ENCODE measurements at places on chromosomes 12 and 14.

GRCh38 chr12:132603240-132604150, 6.9 kb downstream of the LRCOL1 start:
- DNase-seq: peak; percentile 14

GRCh38 chr12:108442067-108442466, 73.0 kb upstream of the FICD start:
- DNase-seq: no peak

- no peak for DNase-seq
Measured at GRCh38 chr12:32926963-32927362, 30.4 kb upstream of the PKP2 start.

DNA sequence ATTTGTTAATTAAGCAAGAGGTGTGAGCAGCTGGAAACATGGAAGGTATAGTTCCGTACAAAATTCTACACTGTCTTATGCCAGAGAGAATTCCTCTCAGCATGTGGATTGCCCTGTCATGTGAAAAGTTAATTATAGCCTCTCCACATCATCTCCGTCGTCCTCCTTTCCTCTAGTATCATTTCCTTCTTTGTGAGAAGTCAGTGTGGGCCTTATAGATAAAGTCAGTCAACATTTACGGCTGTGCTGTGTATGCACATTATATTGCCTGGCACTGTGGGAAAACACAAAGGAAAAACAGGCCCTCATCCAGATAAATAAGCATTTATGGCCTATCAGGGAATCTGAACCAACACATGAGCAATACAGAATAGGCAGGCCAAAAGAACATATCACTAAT, 236.6 kb downstream of the SEC23A start:
- no peak for DNase-seq

DNA sequence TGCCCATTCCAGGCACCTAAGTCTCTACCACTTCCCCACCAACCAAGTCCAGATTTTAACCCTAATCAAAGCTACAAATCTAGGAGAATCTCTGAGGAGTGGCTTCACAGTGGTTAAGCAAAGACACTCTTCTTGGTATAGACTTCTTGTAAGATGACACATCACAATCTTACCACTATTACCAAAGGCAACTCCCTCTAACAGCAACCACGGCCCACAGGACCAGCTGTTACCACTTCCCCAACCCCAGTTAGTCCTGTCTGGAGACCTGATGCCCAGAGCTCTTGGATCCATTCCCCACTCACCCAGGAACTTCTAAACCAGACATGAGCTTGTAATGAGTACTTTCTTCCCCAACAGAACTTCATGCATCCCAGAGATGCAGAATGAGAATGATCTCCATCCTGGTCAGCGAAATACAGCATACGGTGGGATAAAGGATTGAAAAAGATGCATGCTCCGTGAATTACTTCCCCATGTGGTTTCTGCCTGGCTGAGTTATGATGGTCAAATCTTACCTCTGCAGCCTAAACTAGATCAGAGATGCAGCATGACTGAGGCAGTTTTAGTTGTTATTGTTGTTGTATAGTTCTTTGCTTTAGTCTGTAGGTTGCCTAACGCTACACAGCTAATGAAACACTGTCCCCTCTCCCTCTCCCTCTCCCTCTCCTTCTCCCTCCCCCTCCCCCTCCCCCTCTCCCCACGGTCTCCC, 87.7 kb upstream of the FOXN3 start:
- peak; percentile 5 for DNase-seq
